ENCODE measurements at places on chromosomes 7 and 10.

- no peak for DNase-seq
Observed at GRCh38 chr7:82156168-82156567, 287.4 kb downstream of the CACNA2D1 start.

DNA sequence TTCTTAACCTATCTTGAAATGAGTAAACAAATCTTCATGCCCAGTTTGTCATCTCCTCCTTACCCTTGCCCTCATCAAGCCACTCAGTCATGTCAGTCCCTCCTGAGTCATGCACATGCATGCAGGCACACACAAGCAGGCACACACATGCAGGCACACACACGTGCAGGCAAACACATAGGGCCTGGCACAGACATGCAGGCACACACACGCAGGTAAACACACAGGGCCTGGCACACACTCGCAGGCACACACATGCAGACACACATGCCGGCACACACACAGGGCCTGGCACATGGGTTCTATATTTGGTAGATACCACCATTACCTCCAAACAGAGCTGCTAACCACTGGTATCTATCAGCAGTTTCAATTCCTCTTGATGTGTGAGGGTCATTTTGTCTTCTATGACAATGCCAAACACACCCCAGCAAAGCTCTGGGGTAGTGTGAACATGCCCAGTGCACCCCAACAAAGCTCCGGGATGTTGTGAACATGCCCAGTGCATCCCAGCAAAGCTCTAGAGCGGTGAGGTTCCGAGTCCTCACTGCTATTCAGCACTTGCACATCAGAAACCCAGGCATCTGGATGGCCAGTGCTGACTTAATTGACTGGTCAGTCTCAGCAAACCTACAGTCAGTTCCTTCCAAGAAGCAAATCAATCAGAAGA, 563.8 kb downstream of the PTPRN2 start:
- no peak for DNase-seq

- DNase-seq: no peak
Observed at GRCh38 chr10:35641676-35642034, 441 bp downstream of the FZD8 start.

GRCh38 chr10:80465839-80466590, 11.9 kb downstream of the TSPAN14 start:
- DNase-seq: no peak

DNA sequence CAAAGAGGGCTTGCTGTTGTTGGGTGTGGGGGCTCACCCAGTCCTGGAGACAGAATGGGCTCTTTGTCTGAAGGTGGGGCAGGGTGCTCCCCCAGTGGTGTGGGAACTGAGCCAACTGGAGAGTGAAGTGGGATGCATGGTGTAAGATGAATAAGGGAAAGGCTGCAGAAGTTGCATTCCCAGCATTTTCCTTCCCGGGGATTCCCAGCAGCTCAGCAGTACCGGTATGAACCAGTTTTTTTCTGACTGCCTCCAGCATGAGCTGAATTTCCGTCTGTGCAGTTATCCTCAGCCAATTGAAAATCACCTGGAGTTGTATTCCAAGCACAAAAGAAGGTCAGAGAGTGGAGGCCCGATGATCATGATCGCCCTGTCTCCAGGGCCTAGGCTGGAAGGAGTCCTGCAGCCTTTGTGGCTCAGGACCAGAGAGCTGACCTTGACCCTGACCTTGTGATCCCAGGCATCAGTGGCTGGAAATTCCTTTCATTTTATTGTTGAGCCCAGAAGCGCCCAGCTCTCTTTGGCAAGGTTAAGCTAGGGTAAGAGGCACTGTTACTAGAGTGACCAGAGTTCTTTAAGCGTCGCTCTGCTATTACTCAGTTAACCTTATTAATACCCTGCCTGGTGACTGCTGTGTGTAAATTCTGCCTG, 33.4 kb downstream of the OGDH start:
- DNase-seq: no peak

DNA sequence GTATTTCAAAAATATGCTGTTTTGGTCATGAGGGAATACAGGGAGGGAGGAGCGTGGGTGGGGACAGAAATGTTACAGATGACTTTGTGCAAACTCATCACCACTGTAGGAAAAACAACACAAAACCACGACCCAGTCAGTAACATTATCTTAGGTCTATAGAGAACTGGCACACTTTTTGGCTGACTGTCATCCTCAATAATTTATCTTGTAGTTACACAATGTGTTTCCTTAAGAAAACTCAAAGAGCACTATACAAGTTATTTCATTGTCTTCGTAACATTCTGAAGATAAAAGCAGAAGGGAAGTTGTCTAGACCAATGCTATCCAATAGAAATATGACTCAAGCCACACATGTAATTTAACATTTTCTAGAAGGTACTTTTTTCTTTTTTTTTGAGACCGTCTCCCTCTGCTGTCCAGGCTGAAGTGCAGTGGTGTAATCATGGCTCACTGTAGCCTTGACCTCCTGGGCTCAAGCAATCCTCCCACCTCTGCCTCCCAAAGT, 16.9 kb upstream of the CDK14 start:
- DNase-seq: no peak

DNA sequence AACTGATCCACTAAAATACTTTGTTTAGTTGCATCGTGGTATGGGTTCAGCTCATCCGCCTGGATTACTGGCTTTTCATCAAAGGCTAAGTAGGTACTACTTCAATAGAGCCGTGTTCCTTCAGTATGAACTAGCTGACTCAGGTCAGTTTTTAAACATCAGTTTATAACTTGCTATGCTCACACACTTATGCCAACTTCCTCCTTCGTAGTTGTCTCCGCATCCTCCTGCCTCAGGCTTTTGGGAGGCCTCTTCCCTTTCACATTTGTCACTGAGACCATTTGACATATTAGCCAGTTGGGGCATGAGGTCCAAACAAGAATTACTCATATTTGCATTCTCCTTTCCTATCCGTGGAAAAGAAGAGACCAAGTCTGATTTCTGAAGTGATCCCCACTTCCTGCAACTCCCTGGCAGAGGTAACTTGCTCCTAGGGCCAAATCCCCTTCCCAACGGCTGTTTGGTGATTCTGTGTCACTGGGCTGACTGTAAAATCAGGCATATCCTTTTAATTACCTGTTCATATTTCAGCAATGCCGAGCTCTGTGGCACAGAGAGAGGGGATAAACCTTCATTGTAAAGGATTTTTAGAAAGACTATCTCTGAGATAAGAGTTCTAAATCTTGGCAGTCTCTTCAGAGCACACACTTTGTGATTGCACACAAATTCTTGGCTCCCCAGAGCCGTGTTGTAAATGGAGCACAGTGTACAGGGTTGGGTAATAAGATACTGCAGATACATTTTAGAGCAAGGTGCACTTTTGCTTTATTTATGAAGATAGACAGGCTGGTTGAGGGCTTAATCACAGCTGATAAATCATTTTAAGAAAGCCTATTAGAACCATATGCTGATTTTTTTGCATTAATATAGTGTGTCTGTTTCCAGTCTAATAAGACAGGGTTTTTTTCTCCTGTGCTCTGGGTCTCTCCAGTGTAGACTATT, 108.0 kb downstream of the CREB5 start:
- DNase-seq: no peak

GRCh38 chr10:32577448-32577847, 131.5 kb downstream of the CCDC7 start:
- no peak for DNase-seq

DNA sequence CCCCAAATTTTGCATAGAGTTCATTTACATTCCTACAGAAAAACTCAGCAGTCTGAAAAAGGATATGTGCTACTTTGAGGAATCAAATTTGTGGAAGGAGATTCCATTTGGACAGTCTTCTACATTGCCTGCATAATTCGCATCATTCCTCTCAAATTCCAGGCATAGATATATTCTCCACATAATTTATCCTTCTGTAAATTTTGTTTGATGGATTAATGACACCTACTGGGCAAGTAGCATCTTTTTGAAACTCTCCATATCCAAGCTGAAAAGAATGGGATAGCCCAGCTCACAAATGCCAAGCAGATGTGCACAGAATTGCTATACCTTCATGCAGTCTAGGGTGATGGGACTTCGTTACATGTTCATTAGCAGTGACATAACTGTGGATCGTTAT, 515.3 kb downstream of the AUTS2 start:
- no peak for DNase-seq

DNA sequence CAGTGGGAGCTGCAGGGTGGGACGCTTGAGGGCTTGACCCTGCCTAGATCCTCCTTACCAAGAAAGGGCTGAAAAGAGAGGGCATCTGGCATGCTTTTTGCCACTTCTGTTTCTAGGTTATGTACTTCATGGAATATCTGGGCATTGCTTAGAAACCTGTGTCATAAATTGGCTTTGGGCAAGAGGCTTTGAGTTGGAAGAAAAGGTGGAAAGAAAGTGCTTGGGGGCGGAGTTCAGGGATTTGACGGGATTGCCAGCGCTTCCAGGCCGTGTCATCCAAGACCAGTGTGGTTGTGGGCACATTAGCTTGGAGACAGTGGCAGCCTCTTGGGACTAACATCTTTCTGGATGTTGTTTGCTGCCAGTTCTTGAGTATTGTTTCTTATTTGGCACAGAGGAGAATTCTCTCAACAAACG, 825 bp downstream of the ZNF862 start:
- no peak for DNase-seq

DNA sequence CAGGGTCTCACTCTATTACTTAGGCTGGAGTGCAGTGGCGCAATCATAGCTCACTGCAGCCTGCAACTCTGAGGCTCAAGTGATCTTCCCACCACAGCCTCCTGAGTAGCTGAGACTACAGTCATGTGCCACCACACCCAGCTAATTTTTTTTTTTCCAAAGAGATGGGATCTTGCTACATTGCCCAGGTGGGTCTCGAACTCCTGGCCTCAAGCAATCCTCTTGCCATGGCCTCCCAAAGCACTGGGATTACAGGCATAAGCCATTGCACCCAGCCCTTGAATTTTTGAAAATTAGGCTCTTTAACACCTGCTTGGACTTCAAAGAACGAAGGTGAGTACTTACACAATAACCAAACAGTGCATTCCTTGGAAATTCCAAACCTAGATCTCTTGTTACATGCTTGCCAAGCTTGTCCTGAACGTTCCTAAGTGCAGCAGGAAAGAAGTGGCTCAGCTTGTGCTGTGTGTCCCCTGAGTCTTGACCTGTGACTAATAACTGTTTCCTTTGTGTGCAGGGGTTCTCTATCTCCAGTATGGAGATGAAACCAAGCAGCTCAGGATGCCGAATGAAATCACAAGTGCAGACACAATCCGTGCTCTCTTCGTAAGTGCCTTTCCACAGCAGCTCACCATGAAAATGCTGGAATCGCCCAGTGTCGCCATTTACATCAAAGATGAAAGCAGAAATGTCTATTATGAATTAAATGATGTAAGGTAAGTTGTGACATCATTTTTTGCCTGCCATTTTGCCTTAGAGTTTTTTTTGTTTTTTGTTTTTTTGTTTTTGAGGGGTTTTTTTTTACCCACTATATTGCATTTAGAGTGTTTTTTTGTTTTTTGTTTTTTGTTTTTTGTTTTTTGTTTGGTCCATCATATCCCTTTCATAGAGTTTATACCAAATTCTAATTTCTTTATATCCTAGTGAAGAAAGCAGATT, 223.8 kb downstream of the KIAA1217 start:
- DNase-seq: no peak

DNA sequence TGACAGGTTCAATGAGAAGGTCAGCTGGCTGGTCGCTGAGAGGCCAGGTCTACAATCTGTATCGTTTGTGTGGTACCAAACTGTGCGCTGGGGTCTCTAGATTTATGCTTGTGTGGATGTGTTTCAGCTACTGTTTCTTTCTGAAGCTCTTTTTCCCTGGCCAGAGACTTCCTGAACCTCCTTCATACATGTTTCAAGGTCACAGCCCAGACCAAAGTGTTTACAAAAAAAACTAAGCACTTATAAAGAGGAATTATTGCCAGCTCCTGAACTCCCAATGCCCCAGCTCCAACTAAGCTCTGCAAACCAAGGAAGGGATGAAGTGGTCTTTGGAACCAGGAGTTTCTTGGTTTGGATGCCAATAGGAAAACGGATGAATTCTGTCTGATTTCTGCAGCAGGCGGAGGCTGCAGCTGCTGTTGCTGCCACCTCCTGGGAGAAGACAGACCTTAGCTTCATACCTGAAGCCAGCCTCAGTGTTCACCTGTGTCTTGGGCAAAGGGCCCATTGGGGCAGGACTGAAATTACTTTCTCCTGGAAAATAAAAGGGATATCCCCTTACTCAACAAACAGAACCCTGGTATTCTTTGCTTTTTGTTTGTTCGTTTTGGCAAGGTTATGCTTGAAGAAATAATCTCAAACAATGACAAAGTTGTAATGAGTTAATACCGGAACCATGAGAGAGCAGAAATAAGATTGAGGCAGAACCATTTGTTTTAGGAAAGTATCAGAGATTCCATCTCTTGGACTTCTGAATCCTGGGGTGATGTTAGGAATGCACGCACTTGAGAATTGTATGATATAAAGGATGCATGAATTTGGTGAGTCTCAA, 24.6 kb upstream of the MKLN1 start:
- DNase-seq: no peak

GRCh38 chr7:149823191-149823630, 15.0 kb upstream of the ZNF862 start:
- no peak for DNase-seq

GRCh38 chr7:105748701-105749100, 127.7 kb downstream of the ATXN7L1 start:
- no peak for DNase-seq

Measured in NCI-H2171 (cell line).